Activated gamma-delta T cell treated with Interleukin-2 at 50 U/mL for 16 hours (primary cell): ENCODE measurements at places on chromosomes 7 and 10.

DNA sequence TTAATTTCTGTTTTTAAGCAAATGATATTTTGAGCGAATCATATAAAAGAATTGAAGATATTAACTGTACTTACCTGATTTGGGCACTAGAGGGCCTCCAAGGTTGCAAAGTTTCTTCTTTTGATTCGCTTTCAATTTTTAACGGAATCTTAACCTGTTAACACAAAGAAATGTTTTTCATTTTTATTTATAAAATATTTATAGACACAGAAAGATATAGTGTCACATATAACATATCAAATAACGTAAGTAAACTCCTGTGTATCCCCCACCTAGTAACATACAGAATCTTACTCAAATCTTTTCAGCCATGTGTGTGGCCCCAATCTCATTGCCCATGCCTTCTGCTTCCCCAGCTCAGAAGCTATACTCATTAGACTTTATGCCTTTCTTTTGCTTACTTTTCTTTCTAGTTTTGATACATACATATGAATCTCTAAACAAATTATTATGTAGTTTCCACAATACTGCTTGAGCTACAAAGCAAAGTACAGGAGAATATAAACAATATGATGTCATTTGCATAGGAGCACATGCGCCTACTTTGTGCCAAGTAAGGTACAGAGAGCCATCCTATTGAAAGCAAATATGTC lies 49.5 kb upstream of the ZPBP start:
- peak; percentile 31 for DNase-seq

GRCh38 chr10:43892062-43892770 lies 243.5 kb upstream of the ZNF32 start:
- DNase-seq = no peak

DNA sequence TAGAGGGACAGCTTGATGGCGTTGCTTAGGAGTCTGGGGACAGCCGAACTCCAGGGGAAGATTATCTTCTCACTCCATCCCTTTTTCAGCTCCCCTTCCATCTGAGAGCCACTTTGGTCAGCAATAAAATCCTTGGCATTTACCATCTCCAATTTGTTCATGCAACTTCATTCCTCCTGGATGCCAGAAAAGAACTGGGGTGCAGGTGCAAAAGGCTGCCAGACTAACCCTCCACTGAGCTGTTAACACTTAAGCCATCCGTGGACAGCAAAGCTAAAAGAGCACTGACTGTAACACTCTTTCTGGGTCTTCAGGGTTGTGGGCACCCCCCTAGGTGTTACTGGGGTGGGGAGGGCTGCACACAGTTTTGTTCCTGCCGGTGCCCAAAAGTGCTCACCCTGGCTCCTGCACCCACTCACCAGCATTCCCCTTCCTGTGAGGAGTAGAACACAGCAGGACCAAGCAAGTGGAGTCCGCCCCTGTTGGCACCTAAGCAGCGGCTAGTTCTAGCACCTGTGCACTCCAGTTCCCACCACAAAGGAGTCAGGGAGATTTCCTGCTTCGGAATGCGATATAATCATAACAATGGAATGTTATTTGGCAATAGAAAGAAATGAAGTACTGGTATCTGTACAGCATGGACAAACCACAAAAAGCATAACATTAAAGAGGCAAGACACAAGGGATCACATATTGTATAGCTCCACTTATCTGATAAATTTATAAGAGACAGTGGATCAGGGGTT lies 95.1 kb downstream of the NPY start:
- DNase-seq = no peak

DNA sequence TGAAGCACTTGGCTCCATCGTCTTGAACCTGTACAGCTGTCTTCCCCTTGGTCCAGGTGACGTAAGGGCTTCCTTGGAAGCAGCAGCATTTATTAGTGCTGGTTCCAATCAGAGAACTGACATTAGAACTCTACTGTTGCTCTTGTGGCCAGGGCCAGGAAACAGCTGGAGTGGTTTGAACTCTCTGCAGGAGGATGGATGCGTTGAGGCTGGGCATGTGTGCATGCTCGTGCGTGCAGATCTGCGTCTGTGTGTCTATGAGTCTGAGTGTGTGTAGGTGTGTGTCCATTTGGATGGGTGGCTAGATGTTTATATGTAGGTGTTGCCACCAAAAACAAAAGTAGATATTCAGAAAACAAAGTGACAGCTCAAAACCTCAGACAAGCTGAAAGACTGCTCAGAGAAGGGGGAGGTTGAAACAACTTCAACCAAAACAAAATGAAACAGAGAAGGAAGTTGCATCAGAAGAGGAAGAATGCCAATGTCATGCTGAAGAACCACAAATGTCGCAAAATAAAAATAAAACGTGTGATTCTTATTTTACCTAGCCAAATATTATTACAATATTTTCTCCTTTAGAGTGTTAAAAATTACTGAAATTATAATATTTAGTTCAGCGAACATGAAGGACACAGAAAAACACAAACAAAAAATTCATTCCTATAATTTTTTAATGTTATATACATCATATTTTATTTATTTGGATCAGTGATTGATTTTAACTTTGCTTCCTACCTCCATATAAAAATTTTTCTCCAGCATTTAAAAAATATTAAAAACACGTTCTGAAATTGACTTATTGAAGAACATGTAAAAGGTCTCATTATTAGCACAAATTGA lies 96.1 kb upstream of the MKLN1 start:
- DNase-seq = peak; percentile 49

DNA sequence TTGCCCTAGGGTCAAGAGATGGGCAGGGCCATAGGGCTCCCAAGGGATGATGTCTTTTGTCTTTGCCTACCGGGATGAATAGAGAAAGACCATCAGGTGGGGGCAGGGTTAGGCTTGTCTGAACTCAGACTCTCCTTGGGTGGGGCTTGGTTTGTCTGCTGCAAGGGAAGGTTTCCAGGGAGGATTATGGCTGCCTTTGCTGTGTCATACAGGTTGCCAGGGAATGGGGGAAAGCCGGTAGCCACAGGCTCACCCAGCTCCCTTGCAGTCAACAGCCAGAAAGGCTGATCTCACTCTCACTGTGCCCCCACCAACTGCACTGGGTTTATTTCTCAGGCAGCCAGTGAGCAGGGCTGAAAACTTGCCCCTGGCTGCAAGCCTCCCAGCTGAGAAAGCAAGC lies 253.2 kb downstream of the POLR1F start:
- no peak for DNase-seq

DNA sequence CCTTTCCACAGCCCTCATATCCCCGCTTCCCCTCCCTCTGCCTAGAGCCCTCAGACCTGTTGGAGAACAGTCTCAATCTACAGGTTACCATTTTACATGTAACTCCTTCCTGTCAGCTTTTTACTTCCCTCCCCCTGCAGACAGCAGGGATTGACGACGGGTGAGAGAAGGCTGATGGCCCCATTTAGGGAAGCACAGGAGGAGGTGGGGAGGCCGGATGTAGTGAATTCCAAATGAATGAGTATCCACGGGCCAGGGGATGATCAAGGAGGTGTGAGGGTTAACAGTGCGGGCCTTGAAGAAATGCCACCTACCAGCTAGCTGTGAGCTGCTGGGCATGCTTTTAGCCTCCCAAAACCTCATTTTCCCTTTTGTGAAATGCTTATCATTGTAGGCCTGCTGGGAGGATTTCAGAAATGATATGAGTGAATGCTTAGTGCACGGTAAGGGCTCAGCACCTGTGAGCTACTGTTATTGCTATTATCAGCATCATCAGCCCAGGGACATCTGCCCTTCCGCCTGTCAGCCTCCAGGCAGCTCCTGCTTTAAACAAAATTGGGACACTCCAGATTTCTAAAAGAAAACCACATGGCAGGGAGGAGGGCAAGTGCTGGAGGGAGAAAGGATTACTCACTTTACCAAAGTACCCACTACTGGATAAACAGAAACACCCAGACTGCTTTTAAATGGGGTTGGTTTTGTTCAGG lies 6.5 kb upstream of the NANOS1 start:
- no peak for DNase-seq

GRCh38 chr10:31745612-31746376 lies 182.8 kb downstream of the ARHGAP12 start:
- peak; percentile 20 for DNase-seq

- no peak for DNase-seq
Measured at GRCh38 chr7:93171606-93172226, 23.5 kb upstream of the SAMD9L start.

GRCh38 chr10:60021361-60021760 lies 115.0 kb upstream of the CCDC6 start:
- DNase-seq = no peak

DNA sequence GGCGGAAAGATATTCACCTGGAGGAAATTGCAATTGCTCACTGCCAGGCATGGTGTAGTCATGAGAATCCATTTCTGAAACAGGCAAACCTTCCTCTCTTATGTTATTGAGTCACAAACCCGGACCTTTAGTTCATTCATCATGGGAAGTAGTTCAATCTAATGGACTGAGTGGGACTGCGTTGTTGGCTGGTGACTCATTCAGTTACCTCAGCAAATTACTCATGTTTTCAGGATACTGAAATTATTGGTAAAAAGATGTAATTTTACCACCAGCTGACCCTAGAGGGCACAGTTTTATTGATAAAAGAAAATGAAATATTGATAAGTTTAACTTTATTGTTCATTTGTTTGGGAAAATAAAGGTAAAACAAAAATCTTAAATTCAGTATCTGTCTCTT lies 1194.4 kb upstream of the SORCS1 start:
- DNase-seq = no peak

DNA sequence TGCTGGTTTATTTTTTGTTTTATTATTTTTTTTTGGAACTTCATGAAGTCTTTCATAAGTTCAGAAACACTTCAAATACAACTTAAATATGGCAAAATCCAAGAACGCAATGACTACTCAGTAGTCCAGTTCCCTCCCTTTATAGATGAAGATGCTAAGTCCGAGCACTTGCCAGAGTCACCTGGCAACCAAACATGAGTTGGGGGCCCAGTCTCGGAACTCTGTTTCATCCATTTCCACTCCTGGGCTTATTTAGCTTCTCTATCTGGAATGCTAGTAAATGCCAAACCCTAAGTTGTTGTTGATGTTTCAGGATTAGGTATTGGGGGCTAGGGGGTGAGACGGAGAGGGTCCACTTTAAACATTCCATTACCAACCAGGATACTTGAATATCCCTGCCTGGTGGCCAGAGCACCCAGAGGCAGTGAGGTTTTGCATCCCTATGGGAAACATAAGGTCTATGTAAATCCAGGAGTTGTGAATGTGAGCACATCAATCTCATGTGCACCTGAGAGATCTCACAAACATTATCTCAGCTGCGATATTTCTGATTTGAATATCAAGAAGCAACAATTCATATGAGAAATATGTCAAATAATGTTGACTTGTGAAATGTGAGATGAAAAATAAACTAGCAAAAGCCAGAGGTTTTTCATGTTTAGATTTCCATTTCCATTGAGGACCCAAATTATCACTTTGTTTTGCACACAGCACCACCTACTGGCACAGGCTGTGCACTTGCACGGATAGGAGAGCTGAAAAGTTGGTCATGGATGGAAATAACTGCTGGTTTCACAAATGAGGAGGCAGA lies 129.3 kb downstream of the PKD1L1 start:
- DNase-seq = peak; percentile 29

GRCh38 chr10:28558186-28558585 lies 25.3 kb downstream of the WAC start:
- no peak for DNase-seq

GRCh38 chr7:35657125-35657524 lies 37.8 kb downstream of the HERPUD2 start:
- DNase-seq = no peak

GRCh38 chr10:71968553-71969474 lies 4.6 kb downstream of the CHST3 start:
- DNase-seq = no peak

- no peak for DNase-seq
Measured at GRCh38 chr10:122519144-122519543, 41.4 kb upstream of the DMBT1 start.

DNA sequence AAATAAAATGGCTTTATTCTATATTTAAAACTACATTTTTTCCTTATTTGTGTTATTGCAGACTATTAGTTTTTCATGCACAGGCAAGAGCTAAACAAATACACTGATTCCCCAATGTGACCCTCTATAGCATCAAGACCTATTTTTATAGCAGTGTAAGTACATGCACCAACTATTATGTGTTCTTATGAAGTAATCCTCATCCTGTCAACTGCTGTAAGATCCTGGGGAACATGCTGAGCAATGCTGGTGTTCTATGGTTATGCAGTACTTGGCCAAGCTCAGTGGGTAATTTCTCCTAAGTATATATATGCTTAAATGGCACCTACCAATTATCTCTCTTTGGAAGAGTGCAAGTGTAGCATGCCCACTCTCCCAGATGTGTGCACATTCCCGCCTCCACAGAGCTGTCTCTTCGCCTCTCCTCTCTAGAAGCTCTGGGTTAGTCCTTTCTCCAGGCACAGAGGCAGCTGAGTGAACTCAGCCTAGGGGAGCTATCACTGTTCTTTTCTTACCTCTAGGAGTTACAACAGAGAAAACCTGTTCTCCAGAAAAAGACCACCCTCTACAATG lies 428.8 kb downstream of the KCNMA1 start:
- no peak for DNase-seq

GRCh38 chr7:105596866-105597265 lies 15.6 kb upstream of the EFCAB10 start:
- DNase-seq = no peak

DNA sequence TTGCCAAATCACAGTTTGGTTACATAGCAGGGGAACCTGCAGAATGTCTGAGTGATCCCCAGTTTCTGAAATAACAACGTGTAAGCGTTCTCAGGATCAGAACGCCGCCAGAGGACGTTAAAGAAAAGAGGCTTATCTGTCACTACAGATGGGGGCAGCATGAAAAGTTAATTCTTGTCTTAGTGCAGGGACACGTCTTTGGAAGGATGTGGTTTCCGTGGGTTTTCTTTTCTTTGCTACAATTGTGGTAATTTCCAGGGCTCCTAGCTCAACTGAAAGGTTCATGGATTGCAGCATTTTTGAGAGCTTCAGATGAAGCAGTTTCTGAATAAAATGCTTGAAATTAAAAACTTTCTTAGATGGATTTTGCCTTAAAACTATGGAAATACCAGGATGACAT lies 106.6 kb downstream of the PRKCQ start:
- DNase-seq = peak; percentile 44

- DNase-seq = no peak
Measured at GRCh38 chr10:4344492-4344994, 481.5 kb upstream of the AKR1E2 start.

- DNase-seq = peak; percentile 43
Measured at GRCh38 chr10:129057856-129058663, 409.0 kb upstream of the MGMT start.

DNA sequence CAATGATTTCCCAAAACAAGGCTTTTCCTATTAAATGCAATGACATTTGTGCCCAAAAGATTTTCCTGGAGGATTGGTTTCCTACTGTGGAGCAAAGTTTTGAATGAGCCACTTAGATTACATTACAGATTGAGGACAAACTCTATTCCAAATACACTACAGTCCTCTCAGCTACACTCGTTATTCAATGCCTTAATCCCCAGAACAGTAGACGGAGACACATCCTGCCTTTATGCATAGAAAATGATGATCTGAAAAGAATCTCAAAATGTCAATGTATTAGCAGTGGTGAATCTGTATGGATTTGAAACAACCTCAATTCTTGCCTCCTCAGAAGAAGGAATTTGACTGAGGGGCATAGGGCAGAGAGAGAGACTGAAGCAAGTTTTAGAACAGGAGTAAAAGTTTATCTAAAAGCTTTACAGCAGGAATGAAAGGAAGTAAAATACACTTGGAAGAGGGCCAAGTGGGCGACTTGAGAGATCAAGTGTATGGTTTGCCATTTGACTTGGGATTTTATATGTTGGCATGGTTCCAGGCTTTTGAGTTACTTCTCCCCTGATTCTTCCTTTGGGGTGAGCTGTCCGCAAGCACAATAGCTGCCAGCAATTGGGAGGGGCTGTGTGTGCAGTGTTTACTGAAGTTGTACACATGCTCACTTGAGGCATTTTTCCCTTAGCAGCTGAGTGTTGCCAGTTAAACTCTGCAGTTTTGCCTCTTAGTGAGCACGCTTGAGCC lies 891.9 kb upstream of the MBL2 start:
- DNase-seq = no peak
